ENCODE measurements at places on chromosomes 2 and 18. TPM values are rescaled to one million over a fixed set of nuclear protein-coding genes. Genes with fewer than 3 reads are reported as not detected.

DNA sequence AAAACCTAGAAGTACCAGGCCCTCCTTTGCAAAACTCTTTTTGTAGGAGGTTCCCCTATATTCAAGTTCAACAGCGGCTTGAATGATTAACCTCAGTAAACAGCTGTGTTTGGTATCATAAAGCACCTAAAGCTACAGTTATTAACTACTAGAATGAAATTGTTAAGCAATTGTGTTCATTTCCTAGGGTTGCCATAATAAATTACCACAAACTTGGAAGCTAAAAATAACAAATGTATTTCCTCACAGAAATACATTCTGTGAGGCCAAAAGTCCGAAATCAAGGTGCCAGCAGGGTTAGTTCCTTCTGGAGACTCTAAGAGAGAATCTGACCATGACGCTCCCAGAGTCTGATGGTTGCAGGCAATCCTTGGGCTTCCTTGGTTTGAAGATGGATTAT, 202.1 kb upstream of the ACVR2A start:
- no peak for DNase-seq

The UGT1A6 gene
- total RNA-seq, result not detected

DNA sequence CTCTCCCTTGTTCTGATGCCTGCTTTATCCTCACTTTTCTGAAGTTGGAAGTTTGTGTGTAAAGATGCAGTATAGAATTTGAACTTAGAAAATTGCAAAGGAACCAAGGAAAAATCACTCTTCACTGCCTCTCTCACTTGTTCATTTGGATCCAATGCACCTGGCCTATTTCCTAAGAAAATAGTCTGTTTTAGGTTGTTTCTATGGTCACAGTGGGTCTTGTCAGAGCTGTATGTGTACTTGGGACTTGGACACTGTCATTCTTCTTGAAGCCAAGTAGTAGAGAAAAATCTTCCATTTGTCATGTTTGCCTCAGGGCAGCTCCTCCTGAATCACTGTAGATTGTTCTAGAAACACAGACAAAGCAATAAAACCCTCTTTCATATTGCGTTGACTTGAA, 80.3 kb upstream of the SESTD1 start:
- DNase-seq, result no peak

DNA sequence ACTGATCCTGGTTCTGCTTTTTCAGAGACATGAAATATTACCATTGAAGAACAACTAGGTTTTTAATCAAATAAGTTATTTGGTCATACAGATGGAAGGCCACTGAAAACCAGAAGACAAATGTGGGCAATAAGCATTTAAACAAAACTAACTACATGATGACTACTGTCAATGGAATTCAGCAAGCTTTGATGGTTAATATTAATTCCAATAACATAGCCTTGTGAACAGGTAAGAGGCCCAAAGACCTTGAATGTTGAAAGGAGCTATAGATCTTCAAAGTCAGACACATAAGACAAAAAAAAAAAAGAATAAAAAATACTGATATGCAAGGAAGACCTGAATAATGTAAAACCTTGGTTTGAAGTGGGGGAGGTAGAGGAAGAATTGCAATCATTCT, 1955.6 kb upstream of the CELF4 start:
- no peak for DNase-seq

DNA sequence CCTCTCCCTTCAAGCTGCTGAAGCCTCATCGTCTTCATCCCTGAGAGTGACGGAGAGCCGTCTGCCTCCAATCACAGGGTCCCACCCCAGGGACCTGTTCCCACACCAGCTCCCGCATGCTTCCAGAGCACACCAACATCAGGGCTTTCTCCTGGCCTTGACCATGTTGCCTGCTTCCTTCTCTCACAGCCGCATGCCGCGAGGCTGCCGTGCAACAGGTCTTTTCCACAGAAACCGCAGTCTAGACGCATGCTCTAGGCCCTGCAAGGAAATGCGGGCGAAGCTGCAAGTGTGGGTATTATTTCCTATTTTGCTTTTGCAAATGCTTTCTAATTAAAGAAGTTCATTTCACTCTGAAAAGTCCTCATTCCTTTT, 277.8 kb downstream of the EIPR1 start:
- no peak for DNase-seq

The NFATC1 gene
- total RNA-seq, result 0.16 TPM

All from occipital lobe (tissue), 3 donors.